ENCODE measurements at places on chromosomes 7 and 10.

- H3K27me3 ChIP-seq = peaks cover 23% of the 10 kb centered on the region
- no peaks in the 10 kb centered on the region for H3K36me3 ChIP-seq
- no peak for ATAC-seq
- no peak overlapping the region for H3K27ac ChIP-seq
Observed at GRCh38 chr10:15744217-15744865, 24.6 kb upstream of the ITGA8 start.

DNA sequence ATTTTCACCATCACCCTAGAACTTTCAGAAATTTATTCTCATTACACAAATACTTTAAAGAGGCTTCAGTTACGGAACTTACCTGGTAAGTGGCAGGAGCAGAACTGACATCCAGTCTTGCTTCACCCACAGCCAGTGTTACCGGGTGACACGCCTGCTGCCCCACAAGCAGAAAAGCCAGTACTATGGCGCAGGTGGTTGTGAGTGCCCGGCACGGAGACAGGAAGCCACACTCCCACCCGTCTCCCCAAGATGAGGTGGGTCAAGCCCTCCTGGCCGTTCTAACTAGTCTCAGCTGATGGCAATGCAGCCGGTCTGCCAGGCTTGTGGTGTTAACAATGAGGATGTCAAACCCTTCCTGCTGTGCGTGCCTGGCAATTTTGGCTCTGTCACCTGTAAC lies 86.9 kb downstream of the PROSER2 start:
- peaks cover 7% of the 10 kb centered on the region for H3K4me1 ChIP-seq
- H3K36me3 ChIP-seq = no peaks in the 10 kb centered on the region
- peaks cover 27% of the 10 kb centered on the region for H3K27me3 ChIP-seq
- H3K27ac ChIP-seq = no peak overlapping the region
- no peak overlapping the region for H3K4me3 ChIP-seq

DNA sequence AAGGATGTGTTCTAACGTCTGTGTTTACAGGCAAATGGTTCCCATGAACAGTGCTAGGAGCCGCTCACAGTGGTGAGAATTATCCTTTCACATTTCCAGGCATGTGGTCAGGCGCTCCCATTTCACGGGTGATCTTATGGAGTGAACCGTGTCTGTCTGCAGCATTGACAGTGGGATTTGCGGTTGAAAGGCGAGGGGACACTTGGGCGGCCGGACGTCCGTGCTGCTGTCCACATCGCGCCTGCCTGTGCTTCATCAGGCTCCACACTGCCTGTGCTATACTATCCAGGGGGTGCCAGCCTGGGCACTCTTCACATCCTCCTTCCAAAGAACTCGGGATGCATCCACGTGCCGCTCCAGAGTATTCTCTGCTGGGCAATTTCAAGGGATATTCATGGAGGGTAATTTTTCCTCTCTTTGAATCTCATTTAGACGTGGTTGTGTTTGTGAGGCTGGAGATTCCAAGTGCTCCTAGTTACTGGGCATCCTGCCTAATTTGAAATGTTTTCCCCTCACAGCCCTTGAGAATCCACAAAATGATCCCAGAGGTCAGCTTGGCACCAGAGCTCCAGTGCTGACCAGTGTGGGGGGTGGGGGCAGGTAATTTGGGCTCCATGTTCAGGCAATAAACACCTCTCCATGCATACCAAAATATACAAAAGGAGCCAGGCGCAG lies 61.9 kb upstream of the EBF3 start:
- H3K27me3 ChIP-seq = peaks cover under 1% of the 10 kb centered on the region
- no peaks in the 10 kb centered on the region for H3K4me1 ChIP-seq
- H3K36me3 ChIP-seq = no peaks in the 10 kb centered on the region
- no peak overlapping the region for H3K4me3 ChIP-seq

GRCh38 chr7:42617806-42618457 lies 293.9 kb downstream of the C7orf25 start:
- H3K27ac ChIP-seq = no peak overlapping the region
- H3K36me3 ChIP-seq = no peaks in the 10 kb centered on the region
- ATAC-seq = no peak
- H3K4me3 ChIP-seq = no peak overlapping the region
- H3K27me3 ChIP-seq = peaks cover 9% of the 10 kb centered on the region

DNA sequence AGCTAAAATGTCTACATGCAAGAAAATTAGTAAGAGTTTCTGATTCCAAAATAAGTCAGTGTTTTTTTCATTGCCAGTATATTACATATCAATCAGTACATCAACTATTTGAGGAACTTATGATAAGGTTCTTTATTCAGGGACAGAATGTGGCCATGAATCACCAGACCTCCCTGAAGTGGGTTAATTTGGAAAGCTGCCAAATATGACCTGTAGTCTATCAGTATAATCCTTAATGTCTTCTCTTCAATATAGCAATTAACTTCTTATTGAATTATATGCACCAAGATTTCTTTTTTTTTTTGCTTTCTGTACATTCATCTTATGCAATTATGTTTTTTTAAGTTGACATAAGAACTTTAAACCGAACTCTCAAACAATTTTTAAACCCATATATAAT lies 714.5 kb upstream of the POT1 start:
- H3K36me3 ChIP-seq = no peaks in the 10 kb centered on the region
- ATAC-seq = no peak
- no peak overlapping the region for H3K27ac ChIP-seq
- no peaks in the 10 kb centered on the region for H3K27me3 ChIP-seq
- no peaks in the 10 kb centered on the region for H3K4me1 ChIP-seq
